Natural killer cell treated with Interleukin-12 subunit alpha and Interleukin-12 subunit beta and Interleukin-15 and Interleukin-18, amount 100 ng/mL, for 72 hours (primary cell): ENCODE measurements at places on chromosomes 1 and 21.

- no peak for DNase-seq
These were observed 2.2 kb downstream of the TMEM35B start for GRCh38 chr1:34982820-34983376.

- no peak for DNase-seq
These were observed 56.5 kb downstream of the WLS start for GRCh38 chr1:68175621-68176398.

DNA sequence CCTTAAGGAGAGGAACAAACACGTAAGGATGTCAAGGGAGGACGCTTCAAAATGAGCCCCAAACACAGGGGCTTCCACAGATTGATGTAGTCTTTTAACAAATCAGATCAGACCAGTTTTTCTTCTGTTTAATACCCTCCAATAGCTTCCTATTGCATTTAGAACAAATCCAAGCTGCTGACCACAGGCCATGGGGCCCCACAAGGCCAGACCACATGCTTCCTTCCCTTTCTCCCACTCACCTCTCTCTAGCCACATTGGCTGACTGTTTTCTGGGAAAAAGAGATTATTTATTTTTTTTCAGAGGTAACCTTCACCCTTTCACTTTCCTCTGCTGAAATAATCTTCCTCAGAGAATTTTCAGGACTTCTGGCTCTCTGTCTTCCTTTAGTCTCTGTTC is 380.6 kb downstream of the SIPA1L2 start:
- DNase-seq, result no peak

DNA sequence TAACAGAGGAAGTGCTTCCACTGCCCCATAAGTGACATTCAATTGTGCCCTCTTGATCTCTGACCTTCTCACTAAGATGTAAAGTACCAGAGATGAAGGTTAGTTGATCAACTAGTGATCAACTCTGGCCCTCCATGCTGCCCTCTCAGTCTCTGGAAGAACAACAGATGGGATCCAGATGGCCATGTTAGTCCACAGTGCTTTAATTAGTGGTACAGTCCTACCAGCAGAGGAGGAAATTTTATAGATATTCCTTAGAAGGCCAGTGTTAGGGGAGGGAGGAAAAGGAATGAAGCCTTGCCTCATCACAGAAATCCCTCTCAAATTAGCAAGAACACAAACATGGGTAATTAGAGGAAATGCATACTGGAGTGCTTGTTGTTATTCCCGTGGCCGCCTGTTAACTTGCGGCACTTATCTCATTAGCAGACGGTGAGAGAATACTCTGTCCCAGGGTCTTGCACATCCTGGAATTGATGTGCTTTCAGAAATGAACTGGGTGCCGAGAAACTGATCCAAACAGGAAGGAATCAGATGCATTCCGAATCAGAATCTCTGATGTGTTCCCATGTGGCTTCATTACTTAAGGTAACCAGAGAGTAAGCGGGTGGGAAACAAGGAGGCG is 91.1 kb upstream of the RGS4 start:
- DNase-seq, result no peak

GRCh38 chr1:161000736-161001480 is 20.0 kb downstream of the F11R start:
- no peak for DNase-seq

GRCh38 chr1:151221616-151222015 is 23.3 kb downstream of the PIP5K1A start:
- DNase-seq, result no peak

GRCh38 chr1:119141020-119141424 is 569 bp upstream of the WARS2 start:
- no peak for DNase-seq

DNA sequence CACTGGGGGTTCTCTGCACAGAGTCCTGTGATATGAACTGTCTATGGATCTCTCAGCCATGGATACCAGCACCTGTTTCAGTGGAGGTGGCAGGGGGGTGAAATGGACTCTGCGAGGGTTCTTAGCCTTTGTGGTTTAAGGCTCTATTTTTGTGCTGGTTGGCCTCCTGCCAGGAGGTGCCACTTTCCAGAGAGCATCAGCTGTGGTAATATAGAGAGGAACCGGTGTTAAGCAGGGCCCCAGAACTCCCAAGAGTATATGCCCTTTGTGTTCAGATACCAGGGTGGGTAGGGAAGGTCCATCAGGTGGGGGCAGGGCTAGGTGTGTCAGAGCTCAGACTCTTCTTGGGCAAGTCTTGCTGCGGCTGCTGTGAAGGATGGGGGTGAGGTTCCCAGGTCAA is 330.0 kb upstream of the PLD5 start:
- DNase-seq, result no peak

DNA sequence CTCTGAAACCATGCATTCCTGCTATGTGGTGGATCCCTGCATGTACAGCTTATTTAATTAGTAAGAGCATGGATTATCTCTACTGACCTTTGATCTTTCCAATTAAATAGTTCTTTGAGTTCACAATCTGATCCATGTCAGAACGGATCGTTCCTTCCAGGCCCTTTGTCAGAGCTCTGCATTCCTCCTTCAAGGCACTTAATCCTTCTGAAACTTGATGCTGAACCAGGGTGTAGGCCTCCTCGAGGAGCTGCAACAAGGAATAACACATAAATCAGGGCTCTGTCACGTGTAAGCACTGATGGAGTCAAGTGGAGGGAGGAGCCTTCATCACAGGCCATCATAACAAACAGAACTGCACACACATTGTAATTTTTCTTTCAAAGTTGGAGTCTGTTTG is 68.4 kb upstream of the EDEM3 start:
- no peak for DNase-seq

DNA sequence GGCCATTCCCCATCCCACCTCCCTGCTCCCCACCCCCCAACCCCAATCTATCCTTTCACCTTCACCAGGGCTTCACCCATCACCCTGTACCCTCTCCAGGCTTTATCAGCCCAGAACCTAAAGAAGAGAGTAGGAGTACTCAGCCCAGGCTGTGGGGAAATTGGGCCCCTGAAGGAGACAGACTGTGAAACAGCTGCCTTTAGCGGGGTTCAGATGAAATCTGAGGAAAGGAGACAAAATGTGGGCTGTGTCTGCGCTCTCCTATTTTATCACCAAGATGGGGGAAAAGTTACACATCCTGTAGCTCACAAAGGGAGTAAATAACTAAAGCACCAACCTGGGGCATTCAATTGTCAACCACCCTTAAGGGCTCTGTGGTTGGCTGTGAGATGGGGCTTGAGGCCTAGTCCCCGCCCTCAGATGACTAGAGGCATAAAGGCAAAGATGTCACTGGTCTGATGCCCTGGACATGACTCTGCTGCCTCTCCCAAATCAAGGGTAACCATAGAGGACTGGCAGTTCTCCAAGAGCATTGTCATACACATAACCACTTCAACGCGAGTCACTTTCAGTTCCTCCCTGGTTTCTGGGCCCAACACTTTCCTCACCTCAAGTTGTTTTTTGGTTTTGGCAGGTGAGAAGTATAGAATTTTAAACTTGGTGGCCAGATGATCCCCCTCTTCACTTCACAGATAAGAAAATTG is 30.0 kb downstream of the SLC27A3 start:
- DNase-seq, result no peak

GRCh38 chr1:7250597-7251453 is 465.6 kb downstream of the CAMTA1 start:
- DNase-seq, result no peak

DNA sequence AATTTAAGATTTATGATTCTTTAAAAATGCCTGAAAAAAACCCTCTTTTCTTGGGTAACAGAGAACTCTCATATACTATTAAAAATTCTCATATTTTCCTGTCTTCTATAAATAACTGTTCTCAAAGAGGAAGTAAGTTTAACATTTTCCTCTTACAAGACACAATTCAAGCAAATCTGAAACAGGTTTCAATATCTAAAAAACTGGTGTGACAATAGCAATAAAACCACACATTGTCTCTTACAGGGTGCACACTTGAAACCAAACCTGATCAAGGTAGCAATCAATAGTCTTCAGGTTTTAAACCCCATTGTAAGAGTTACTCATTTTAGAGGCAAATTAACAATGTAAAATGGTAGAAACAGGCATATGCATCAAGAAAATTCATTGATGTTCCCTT is 28.0 kb downstream of the FUBP1 start:
- no peak for DNase-seq

- DNase-seq, result no peak
These were observed 1.6 kb downstream of the SYT2 start for GRCh38 chr1:202708456-202709275.

- DNase-seq, result no peak
These were observed 275.2 kb upstream of the C1orf105 start for GRCh38 chr1:172145231-172145651.

DNA sequence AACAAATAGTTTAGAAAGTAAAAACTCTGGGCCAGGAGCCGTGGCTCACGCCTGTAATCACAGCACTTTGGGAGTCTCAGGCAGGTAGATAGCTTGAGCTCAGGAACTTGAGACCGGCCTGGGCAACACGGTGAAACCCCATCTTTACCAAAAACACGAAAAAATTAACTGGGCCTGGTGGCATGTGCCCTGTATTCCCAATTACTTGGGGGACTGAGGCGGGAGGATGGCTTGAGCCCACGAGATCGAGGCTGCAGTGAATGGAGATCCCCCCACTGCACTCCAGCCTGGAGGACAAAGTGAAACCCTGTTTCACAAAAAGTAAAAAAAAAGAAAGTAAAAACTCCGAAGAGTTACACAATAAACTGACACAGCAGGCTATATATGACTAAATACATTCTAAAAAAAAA is 10.6 kb downstream of the CEP170 start:
- DNase-seq, result no peak

- DNase-seq, result no peak
These were observed 169.5 kb upstream of the USP24 start for GRCh38 chr1:55384637-55385036.

GRCh38 chr1:116931016-116931918 is 21.6 kb downstream of the PTGFRN start:
- DNase-seq, result no peak

GRCh38 chr1:84385347-84385746 is 12.9 kb upstream of the DNASE2B start:
- DNase-seq, result no peak

- DNase-seq, result no peak
These were observed 78.6 kb downstream of the POFUT2 start for GRCh38 chr21:45209046-45209445.

GRCh38 chr1:6831366-6831765 is 46.1 kb downstream of the CAMTA1 start:
- DNase-seq, result no peak

DNA sequence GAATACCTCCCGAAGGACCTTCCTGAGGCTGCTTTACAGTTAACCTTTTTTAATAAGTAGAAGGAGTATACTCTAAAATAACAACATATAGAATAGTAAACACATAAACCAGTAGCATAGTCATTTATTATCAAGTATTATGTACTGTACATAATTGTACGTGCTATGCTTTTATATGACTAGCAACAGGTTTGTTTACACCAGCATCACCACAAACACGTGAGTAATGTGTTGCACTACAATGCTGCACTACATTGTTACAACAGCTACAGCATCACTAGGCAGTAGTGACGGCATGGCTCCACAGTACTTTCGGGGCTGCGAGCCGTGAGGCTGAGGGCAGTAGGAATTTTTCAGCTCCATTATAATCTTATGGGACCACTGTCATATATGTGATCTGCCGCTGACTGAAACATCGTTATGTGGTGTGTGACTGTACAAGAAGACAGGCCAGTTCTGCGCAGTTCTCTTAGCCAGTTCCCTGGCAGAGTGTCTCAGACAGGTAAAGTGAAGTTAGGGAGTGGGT is 82.8 kb upstream of the LRRC8D start:
- no peak for DNase-seq
